ENCODE measurements at places on chromosomes 2 and 18.
A peak's percentile ranks its signal among the peaks of the same experiment; 100 is the strongest.

DNA sequence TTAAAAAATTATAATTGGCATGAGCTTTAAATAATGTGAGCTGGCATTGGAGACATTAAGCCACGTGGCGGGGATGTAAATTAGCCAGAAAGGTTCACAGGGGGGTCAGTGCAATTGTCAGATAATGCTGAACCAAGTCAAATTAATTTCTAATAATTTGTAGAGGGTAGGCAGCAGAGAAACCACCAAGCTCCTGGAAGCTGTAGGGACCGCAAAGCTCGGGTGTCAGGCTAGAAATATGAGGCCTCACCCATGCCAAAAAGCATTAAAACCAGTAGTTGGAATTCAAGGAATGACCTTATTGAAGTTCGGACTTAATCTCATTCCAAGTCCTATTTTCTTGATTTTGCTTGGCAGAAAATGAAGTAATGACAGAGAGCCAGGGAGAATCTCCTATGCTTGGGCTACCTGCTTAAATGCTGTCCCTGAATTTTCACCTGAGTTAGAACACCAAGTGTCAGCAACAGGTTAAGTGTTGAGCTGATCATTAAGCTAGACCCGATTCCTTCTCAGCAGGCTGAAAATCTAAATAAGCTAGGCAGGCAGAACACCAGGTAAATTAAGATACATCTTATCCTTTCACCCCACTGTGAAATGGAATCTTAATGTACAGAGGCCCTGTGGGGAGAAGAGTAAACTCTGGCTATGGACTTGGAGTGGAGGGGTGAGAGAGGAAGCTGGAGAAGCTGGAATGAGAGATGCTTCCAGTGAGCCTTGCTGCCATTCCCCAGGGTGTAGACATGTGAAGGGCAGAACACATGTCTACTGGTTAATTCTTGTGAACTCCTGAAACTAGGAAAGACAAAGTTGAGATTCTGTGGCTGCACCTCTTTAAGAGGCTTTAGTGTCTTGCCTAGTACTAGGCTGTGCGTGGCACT lies 520.0 kb downstream of the SLC4A3 start:
- DNase-seq: no peak

DNA sequence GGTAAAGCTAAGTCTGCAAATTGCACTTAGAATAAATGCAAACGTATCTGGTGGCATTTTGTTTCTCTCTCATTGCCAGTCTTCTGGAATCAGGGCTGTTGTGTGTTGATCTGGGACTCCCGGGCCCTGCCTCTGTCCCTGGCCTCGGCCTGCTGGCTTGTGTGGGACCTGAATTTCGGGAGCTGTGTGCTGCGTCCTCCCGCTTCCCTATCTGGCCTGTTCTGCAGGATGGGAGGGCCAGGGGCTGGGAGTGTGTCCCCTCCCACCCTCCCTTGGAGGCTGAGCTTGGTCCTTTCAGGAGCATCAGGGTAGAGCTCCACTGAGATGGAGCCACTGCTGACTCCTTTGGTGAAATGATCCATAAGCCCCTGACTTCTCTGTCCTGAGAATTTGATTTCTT lies 118.5 kb downstream of the ACKR3 start:
- DNase-seq: no peak

DNA sequence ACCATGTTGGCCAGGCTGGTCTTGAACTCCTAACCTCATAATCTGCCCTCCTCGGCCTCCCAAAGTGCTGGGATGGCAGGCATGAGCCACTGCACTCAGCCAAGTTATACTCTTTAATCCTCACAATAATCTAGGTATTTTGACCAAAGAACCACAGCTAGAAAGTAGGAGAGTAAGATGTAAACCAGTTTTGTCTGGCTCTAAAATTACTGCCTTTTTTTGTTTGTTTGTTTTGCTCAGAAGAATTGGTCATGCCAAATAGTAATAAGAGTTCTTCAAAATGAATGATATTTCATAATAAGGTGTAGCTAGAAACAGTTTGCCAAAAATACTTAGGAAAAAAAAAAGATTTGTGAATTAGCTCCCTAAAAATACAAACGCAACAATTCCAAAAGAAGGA lies 36.7 kb downstream of the SCN2A start:
- no peak for DNase-seq

GRCh38 chr2:30639836-30640235 lies 167.4 kb downstream of the CAPN13 start:
- DNase-seq: no peak

GRCh38 chr2:62505109-62505749 lies 766 bp downstream of the TMEM17 start:
- DNase-seq: no peak

- no peak for DNase-seq
These were observed 206.6 kb upstream of the LRATD1 start for GRCh38 chr2:14425869-14426268.

- no peak for DNase-seq
These were observed 7.0 kb downstream of the FAM228A start for GRCh38 chr2:24181849-24182248.

DNA sequence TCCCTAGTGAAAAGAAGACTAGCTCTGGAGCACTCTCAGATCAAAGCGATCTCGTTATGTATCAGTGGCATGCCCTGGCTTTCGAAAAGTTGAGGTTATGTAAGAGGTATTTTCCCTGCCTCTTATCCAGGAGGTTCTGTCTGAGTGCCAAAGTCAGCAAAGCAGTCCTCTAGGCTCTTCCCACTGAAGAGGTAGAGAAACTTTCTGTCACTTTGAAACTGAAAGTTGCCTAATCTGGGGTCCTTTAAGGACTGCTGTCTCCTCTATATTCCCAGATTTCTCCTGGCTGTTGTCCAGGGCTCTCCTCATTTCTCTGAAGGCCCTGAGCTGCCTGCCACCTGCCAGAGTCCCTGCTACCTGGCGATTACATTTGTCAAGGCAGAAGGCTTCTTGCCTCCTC lies 96.3 kb downstream of the B3GNT2 start:
- no peak for DNase-seq

DNA sequence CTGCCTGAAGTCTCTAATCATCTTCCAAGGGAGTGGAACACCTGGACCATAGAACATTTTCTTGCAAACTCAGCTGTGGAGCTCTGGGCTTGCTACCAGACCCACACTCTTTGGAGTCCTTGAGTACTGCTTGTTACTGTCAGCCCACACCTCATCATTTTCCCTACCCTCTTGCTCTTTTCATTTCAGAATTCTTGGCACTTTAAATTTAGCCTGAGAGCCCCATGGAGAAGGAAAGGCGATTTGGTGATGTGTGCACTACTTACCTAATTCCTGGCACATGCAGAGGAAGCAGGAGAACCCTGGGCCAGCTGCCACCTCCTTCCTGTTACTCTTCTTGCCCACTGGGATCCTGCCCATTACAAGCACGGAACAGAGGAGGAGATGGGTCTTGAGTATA lies 31.7 kb downstream of the TMEM178A start:
- DNase-seq: no peak

- peak; percentile 64 for DNase-seq
These were observed 58.2 kb downstream of the KLHL14 start for GRCh38 chr18:32714571-32715148.

DNA sequence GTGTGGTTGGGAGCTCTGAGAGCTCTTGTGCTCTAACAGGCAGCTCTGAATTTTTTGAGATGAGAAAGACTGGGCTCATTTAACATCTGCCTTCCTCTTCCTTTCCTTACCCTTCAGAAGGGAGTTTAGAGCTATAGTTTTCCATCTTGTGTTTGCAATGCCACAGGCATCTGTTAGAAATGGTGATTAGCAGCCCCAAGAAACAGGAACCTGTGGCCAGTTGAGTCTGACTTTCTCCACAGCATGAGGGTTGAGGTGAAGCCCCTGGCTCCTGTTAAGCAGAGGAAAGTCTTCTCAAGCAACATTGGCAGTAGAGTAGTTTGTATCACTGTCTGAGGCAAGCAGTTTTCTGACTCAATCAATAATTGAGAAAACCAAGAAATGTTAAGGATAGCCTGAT lies 577.4 kb downstream of the ZEB2 start:
- no peak for DNase-seq

DNA sequence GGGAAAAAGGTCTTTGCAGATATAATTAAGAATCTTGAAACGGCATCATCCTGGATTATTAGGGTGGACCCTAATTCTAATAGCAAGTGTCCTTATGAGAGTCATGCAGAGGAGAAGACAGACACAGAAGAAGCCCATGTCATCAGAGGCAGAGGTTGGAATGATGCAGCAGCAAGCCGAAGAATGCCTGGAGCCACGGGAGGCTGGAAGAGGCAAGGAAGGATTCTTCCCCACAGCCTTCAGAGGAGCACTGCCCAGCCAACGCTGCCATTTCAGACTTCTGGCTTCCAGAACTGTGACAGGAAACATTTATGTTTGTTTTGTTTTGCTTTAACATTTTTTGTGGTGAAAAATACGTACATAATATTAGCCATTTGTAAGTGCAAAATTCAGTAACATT lies 72.3 kb downstream of the MCFD2 start:
- no peak for DNase-seq

GRCh38 chr2:181858600-181858999 lies 32.9 kb upstream of the ITPRID2 start:
- no peak for DNase-seq

DNA sequence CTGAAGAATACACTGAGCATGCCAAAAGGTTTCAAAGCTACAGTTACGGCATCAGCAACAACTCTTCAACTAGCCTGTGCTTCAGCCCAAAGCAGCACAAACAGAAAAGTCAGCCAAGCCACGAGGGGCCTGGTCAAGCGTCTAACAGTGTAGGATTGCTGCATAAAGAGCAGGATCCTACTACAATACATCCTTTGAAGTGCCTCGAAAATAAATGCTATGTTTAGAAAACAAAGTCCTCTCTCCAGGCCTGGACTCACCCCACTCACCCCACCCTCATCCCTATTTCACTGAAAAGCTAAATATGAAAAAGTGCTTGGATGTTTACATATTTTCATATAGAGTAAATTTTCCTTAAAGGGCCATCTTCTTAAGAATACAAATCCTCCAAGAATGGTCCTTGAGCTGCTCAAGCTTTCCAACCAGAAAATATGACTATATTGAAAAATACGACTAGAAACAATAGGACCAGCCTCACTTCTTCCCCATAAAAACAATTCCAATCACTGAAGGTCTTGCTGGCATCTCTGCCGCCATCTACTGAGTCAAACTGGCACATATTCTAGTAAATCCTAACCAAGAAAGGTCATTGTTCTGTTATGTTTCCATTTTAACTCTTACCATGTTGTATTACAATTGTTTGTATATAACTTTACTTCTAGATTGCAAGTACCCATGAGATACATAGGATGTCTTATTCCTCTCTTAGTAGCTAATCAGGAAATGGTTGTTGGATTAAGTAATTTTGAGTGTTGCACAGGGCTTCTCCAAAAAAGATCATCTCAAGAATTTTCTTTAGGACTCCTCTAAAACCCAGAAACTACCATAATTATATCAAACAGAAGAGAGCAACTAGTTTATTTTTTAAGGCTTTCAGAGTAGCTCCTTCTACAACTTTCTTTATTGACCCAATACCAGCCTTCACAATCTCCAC lies 63.6 kb downstream of the CLHC1 start:
- DNase-seq: peak; percentile 5

DNA sequence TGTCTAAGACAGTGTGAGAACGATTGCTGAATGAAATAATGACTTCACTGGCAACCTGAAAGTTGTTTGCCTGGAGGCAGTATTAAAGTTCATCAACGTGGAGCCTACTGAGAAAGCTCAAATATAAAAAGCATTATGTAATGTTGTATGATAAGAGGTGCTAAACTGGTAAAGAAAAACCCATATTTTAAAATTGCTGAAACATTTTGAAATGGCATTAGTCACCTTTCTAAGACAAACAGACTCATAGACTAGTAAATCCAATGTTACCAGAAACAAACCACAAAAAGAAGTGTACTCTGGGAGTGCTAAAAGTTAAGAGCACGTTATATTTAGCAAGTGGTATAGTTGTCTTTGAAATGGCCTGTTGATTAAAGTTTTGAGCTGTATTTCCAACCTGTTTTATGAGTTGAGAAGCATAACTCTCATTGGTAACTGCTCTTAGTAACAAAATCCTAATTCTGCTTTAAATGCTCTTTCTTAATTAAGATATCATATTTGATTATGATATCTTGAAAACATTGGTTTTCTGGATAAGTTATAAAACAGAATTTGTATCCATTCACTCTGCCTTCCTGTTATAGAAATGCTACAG lies 62.7 kb downstream of the CYP1B1 start:
- DNase-seq: no peak

DNA sequence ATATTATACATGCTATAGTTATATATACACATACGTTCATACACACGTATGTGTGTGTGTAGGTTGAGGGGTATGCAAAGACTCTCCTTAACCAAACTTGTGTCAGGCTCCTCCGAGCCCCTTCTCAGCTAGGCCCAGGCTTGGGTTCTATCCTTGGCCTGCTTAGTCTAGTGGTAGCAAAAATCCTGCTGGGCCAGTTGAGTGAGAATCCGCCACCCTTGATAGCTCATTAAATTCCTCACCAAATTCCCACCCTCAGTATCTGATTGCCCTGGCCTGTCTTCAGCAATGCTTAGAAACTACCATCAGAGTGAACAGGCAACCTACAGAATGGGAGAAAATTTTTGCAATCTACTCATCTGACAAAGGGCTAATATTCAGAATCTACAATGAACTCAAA lies 126.5 kb downstream of the TSN start:
- DNase-seq: no peak

DNA sequence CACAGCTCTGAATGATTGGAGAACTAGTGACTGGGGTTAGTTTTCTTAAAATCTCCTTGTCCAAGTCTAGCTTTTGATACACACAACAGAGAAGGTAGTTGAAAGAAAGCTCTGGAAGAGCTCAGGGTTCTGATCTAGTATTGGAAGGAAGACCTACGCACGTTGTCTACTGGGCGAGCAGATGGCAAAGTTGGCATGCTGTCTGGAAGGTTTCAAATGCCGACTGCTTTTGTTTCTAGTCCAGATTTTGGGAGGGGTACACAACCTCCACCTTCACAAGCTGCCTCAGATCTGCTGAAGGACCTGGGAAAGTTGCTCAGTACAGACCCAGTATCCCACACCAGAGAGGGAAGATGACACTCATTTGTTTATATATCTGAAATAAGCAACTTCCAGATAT lies 507.3 kb downstream of the RNF144A start:
- DNase-seq: no peak

DNA sequence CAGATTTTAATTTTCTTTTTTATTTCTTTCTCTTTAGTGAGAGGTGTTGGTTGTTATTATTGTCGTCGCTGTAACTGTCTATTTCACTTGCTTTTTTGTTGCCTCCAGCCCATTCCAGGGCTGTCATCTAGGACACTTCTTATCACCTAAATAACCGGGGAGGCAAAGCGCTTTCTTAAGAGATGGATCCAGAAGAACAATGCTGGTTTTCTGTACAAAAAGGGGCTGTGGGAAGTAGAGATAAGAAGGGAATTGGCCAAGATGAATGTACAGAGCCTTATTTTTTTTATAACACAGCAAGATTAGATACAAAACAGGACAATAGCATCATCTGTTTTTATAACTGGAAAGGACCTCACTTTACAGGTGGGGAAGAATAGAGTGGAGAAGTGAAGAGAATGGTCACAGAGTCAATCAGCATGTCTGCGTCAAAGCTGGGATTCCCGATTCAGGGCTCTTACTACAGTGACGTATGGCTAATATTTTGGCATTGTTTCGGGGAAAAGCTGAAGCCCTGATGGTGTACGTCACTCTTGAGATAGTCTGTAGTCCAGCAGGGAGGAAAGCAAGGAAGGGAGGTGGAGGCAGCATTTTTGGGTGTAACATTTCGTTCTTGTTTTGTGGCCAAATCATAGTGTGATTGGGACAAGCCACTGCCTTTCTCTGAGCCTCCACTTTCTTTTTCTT lies 23.2 kb downstream of the IL1B start:
- no peak for DNase-seq

- no peak for DNase-seq
These were observed 371.6 kb downstream of the RPRM start for GRCh38 chr2:153106802-153107477.

Measured in NCI-H1092 (cell line).